ENCODE measurements at places on chromosomes 13 and 19.
A peak's percentile ranks its signal among the peaks of the same experiment; 100 is the strongest.

DNA sequence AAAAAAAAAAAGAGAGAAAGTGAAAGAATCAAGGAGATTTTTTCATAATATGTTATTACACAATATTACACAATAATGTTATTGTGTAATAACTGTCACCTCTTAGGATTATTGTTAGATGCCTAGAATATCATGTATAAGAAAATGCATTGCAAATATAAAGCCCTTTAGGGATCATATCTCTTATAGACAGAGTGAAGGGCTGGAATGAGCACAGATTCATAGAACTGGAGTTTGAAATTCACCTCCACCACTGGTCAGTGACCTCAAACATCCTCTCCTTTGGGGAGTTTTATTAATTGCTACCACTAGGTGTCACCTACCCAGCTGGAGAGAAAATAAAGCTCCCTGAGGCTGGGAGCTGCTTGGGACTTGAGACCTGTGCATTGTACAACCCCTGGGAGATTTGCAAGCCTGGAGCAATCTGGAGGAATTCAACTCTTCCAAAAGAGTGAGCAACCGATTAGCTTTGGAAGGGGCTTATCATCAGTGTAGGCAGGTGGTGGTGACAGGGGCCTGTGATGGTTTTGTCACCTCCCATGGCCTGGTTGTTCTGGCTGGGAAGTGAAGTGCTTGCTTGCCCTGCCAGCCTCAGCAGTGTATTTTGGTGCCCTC lies 30.3 kb upstream of the FRY start:
- peak; percentile 52 for DNase-seq

- DNase-seq, result no peak
These were observed 29.0 kb upstream of the MIER2 start for GRCh38 chr19:373391-374182.

DNA sequence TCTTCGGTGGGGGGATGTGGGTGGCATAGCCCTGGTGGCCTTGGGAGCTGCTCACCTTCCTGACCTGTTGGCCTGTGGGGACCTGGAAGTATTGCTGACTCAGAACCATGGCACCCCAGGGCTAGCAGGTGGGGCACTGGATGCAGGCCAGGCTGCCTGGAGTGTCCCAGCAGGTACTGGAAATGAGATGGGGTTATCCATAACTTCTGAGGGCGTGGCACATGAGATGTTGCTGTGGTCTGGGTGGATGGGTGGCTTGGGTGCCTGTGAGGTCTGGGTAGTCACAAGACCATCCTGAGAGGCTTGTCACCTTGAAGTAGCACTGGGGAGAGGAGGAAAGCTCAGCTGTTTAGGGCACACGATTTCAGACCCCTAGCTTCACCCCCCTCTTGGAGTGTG lies 636 bp upstream of the RNF225 start:
- no peak for DNase-seq

DNA sequence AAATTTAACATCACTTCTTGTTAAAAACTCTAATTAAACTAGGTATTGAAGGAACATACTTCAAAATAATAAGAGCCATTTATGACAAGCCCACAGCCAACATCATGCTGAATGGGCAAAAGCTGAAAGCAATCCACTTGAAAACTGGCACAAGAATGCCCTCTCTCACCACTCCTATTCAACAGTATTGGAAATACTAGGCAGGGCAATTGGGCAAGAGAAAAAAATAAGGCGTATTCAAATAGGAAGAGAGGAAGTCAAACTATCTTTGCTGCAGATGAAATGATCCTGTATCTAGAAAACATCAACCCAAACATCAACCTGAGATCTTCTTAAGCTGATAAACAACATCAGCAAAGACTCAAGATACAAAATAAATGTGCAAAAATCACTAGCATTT lies 15.6 kb upstream of the LILRB1 start:
- no peak for DNase-seq

DNA sequence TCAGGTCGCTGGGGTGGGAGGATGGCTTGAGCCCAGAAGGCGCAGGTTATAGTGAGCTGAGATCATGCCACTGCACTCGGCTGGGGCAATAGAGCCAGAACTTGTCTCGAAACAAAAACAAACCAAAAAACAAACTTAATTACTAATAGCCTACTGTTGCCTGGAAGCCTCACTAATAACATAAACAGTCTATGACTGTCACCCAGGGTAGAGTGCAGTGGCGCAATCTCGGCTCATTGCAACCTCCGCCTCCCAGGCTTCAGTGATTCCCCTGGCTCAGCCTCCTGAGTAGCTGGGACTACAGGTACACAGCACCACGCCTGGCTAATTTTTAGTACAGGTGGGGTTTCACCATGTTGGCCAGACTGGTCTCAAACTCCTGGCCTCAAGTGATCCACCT lies 18.0 kb downstream of the CATSPERD start:
- DNase-seq, result no peak

- DNase-seq, result no peak
These were observed 44.5 kb upstream of the SPACA7 start for GRCh38 chr13:112331675-112332074.

All from fibroblast of skin of back (primary cell).